ENCODE measurements at places on chromosomes 4 and X.

DNA sequence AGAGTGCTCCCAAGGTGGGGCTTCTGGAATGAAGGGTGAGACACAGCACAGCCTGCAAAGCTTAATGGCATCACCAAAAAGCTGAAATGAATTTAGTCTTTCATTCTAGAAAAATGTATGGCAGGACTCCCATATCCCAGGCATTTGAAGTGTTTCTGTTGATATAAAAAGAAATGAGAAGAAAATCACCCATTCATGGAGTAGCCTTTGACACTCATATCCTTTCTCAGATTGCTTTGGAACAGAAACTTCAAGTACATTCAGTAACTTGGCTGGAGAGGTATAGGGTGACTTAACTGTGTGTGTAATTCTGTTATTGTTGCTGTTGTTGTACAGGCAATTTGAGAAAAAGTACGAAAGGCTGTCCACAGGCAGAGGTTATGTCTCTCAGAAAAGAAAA is 35.3 kb downstream of the C4orf54 start:
- no peak for DNase-seq

- DNase-seq, result no peak
Observed at GRCh38 chr4:40629401-40630334, at the start of gene RBM47. Gene RBM47, minus strand, starts transcription at chr4:40629864. Its CDS starts 190,971 bp downstream, at chr4:40438893.

DNA sequence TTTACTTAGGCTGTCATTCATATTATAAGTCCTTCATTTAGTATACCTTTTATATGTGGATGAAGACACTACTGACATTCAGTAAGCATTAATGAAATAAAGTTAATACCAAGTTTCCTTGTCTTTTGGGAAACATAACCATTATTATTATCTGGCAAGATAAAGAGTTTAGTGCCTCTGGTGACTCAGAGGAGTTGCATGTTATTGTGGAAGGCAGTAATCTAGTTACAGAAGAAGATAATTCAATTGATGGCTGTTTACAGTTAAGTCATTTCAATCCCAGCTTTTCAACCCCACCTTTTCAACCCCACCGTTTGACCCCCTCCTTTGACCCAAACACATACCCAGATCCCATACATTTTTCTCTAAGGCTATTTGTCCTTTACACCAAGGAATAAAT is 143.8 kb downstream of the FANCB start:
- no peak for DNase-seq

DNA sequence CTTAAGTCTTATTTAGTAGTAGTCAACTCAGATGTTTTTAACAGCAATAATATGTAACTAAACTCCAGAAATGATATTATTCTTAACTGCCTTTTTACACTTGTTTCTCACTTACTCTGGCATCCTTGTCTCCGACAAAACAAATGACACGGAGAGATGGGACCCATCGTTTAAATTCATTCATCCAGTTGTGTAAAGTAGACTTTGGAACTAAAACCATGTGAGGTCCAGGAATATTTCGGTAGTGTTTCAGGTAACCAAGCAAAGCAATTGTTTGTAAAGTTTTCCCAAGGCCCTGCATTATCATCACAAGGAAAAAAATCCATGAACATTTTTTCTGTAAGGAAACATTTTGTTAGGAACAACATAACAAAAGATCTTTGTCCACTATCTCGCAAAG is 11.6 kb downstream of the SMARCA1 start:
- DNase-seq, result no peak

- no peak for DNase-seq
Observed at GRCh38 chrX:125757794-125758564, 408.1 kb downstream of the DCAF12L2 start.

DNA sequence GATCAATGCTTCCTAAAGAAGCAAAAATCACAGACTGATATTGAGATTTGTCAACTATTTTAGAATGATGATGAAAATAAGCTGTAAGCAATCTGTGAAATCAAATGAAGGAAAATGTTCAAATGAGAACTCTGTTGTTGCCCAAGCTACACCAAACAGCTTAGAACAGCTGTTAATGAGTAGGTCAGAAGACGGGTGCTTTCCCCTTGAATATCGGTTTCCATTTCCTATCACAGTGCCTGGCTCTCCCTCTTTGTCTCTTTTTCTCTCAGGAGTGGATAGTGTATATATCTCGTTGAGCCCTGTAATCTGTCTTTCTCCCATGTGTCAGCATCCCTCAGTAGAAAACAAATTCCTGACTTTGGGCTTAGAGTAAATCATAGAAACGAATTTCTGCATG is 1592.9 kb upstream of the TENM3 start:
- DNase-seq, result no peak
